ENCODE measurements at places on chromosomes 13 and 19.

GRCh38 chr19:18270326-18270725 lies 3.9 kb downstream of the IQCN start:
- no peak for DNase-seq

GRCh38 chr19:14385492-14385891 lies 4.2 kb downstream of the ADGRE5 start:
- DNase-seq = no peak

DNA sequence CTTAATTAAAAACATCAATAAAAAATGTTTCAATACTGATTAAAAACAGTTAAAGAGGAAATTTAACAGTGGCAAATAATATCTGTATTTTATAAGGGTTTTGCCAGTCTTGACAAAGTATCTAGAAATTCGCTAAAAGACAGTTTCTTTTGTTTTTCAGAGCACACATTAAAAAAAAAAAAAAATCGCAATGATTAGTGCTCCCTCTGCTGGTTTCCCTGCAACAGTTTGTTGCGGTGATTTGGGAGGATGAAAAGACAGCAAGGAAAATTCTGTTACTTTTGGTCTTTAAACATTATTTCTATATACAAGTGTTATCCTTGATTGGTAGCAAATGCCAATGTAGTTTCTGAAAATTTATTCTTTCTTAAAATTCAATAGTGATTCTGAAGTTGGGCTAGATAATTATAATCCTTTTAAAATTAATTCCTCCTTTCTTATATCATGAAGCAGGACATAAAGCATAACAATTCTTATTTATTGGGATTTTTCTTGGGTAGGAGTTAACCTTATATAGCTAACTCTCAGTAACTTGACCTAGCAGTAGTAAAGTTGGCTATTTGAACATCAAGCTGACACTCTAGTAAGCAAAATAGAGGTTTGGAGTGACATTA lies 23.1 kb upstream of the SPRY2 start:
- no peak for DNase-seq

GRCh38 chr13:27658546-27658945 lies 36.9 kb downstream of the POLR1D start:
- DNase-seq = no peak

GRCh38 chr19:18157465-18158063 lies 4.6 kb downstream of the PIK3R2 start:
- DNase-seq = no peak

DNA sequence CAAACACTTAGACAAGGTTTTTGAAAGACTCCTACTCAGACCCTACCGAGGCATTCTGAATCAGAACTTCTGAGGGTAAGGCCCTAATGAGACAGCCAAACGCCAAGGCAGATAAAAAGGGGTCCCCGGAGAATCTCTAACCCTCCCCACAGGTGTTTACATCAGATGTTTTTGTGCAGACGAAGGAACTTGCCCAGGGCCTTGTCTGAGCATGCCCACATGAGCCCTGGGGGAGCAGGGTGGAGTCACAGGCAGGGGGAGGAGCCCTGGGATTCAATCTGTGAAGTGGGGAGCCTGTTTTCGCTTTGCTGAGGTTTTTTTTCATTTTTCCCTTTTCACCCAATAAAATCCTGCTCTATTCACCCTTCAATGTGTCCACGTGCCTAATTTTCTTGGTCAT lies 61.6 kb upstream of the MED4 start:
- DNase-seq = no peak

GRCh38 chr19:56842412-56842811 lies 1.9 kb upstream of the PEG3 start:
- no peak for DNase-seq

DNA sequence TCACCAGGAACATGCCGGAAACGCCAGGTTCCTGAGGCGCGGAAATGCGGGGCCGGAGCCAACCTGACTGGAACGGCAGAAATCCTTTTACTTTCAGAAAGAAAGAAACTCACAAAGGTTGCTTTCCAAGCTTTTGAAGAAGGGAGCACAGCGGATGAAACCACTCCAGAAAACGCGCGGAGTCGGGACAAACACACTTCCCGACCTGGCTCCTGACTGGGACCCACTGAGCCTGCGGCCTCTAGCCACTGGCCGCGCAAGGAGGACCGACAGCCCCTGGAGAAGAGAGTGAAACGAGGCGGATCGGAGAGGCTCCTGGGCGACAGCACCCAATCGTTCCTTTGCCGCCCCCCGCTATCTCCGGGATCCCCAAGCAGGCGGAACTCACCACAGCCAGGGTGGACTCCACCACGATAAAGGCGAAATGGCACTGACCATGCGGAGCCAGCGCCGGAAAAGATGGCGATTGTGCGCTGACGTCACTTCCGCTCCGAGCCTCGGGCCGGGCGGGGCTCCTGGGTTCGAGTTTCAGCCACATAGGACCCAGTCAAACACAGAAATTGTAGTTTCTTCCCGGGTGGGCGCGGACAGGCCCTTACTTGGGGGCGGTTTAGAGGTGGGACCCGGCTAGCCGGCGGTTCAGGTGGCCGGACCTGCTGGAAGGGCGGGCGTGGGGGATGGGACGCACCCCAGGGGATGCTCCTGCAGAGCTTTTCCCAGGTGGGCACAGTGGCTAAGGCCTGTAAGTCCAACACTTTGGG lies at the start of gene ZNF121:
Gene ZNF121 (minus strand): TSS at position 432 of the 761 bp plus-strand sequence. CDS start 16,407 bp downstream, outside the sequence.
- DNase-seq = peak; percentile 94

DNA sequence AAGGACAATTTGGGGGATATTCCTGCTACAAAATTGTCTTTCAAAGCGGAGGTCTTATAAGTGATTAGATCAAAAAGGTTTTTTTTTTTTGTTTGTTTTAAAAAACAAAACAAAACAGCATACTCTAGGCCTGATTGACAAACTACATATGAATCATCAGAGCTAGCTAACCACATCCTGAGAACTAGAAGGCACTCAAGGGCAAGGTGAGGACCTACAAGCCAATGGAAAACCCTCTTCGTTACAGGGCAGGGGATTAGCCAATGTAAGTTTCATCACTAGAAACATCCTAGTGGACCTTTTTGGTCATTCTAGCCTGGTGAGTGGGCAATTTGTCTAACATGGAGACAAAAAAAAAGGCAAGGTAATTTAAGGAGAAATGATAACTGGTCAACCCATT lies 428.6 kb downstream of the RFC3 start:
- no peak for DNase-seq

DNA sequence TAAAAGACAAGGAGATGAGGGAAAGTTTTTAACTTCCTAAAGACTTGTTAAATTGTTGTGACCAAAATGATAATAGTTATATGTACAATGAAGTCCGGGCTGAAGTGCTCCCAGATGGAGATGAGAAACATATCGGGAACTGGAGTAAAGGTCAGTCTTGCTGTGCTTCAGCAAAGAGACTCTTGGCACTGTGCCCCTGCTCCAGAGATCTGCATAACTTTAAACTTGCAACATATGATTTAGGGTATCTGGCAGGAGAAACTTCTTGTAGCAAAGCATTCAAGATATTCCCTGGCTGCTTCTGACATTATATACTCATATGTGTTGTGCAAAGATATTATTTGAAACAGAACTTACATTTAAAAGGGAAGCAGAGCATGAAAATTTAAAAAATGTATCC lies 786.6 kb upstream of the SLITRK6 start:
- DNase-seq = no peak

DNA sequence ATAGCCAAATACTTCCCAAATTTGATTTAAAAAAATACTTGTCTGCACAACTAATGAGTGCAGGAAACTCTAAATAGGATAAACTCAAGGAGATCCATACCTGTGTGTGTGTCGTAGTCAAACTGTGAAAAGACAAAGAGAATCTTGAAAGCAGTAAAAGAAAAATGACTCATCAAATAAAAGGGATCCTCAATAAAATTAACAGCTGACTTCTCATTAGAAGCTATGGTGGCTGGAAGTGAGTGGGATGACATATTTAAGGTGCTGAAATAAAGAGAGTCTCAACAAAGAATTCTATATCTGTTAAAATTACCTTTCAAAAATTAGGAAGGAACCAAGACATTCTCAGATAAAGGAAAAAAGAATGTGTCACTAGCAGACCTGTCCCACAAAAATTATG lies 13.7 kb downstream of the RNASEH2B start:
- DNase-seq = no peak

- DNase-seq = no peak
Measured at GRCh38 chr13:38045278-38046048, 175.9 kb upstream of the TRPC4 start.

DNA sequence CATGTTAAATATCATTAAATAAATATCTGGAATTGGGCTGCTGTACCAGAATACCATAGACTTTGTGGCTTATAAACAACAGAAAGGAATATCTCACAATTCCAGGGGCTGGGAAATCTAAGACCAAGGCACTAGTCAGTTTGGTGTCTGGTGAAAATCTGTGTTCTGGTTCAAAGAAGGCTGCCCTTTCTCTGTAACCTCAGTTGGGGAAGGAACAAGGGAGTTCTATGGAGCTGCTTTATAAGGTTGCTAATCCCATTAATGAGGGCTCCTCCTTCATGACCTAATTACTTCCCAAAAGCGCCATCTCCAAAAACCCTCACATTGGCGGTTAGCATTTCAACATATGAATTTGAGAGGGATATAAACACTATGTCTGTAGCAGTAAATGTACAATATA lies 480.9 kb downstream of the GPC5 start:
- DNase-seq = no peak

DNA sequence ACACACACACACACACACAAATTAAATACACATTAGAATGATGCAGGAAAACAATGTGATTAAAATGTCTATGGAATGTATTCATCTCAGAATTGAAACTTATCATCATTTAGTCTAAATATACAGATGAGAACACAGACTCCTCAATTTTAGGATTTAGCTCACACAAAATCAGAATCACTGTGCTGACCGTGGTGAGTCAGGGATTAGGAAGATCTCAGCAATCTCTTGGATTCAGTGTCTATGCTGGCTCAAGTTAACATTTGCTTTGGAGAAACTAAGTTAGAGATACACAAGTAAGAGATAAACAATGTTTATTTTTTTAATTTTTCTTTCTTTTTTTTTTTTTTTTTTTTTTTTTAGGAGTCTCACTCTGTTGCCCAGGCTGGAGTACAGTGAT lies 323.6 kb downstream of the KLF12 start:
- no peak for DNase-seq

- DNase-seq = no peak
Measured at GRCh38 chr19:40165362-40165937, 25.8 kb upstream of the MAP3K10 start.

DNA sequence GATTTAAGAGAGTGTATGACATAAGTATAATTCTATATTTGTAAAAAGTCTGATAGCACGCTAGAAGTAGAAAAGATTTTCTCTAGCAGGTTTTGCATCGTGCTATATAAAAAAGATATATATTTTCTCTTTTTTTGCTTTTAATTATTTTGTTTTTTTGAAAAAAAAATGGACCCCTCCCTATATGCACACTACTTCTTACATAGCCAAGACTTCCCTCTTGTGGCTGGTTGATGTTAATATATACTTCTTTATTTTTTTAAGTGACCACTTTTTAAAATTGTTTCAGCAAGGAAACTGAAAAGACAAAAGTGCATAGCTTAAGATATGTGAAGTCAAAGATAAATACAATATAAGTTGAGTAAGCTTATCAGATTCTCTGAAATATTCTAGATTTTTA lies 1202.8 kb downstream of the DIAPH3 start:
- DNase-seq = no peak

DNA sequence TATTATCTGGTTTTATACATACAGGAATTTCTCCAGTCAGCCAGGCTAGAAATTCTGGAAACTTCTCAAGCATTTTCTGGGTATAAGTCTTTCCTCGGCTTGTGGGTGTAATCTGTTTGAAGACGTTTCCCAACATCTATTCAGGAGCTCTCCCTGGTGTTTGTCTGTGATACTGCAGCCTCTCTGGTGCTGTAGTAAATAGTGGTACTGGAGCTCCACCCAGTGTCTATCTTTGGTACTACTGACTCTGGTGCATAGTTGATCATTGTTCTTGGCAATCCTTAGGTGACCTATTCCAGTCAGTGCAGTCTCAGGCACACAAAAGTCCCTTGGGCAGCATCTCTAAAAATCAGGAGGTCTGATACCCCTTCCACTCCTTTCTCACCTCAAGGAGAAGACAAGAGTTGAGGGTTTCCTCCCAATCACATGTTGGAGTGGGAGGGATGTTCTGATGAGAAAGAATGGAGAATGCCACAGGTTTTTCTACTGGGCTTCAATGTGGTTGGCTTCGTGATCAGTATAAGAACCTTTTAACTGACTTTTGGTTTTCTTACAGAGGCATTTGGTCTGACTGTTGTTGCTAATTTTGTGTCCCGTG lies 115.5 kb downstream of the CYSLTR2 start:
- no peak for DNase-seq

GRCh38 chr19:55667511-55667910 lies 7.5 kb upstream of the EPN1 start:
- no peak for DNase-seq

GRCh38 chr19:14005349-14006084 lies 603 bp downstream of the RFX1 start:
- DNase-seq = peak; percentile 98

GRCh38 chr13:113875837-113876281 lies 12.0 kb upstream of the GAS6 start:
- DNase-seq = no peak

DNA sequence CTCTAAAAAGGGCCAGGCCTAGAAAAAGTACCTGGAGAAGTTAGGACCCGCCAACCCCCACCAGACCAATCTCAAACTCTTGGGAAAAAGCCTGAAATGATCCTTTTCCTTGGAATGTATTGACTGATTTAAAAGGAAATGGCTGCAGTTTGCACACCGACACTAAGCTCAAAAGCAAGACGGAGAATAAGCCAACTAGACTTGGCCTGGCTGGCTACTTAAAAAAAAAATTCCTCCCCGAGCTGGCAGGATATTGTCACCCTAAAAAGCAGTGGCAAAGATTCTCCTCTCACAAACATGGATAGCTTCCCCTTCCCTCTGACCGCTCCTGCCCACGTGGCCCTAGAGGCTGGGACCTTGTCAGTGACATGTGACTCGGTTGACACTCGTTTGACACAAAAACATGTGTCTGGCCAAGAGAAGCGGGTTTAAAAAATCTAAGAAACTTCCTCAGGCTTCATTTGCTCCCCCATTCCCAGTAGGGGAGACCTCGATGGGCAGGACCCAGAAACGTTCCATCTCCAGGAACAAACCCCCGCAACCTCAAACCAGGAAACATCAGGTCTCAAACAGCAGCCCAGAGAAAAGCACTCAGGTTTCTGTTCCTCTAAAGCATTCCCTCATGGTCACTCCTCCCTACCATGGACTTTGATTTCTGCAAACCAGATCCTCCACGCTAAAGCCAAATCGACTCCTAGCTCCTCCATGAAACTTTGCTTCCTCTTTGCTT lies 1.3 kb downstream of the RFX1 start:
- no peak for DNase-seq
